Cerebellar cortex (tissue), 1 donor: ENCODE measurements at places on chromosomes 3 and 15.
A peak's percentile ranks its signal among the peaks of the same experiment; 100 is the strongest.

DNA sequence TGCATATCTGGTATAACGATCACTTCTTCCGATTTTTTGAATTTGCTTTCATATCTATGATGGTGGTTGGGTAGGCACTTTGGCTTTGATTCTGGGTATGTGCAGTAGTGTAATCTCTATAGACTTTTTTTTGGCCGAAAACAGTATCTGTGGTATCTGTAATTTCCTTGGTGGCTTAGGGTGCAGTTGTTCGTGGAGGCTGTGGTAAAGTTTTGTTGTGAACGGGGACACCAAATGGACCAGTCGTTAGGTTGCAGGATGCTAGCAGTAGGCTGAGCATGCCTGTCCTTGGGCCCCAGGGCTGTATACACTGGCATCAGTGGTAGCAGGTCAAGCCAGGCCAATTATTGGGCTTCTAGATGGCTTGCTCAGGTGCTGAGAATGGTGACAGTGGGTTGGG, 55.2 kb downstream of the CCDC66 start:
- no peak for DNase-seq

- DNase-seq, result no peak
Measured at GRCh38 chr3:31754575-31755278, 222.0 kb downstream of the STT3B start.

- no peak for DNase-seq
Measured at GRCh38 chr3:192207239-192207638, 520.1 kb downstream of the FGF12 start.

GRCh38 chr15:101660005-101660404, 7.8 kb upstream of the TM2D3 start:
- no peak for DNase-seq

GRCh38 chr3:177447938-177448337, 250.7 kb upstream of the TBL1XR1 start:
- DNase-seq, result no peak

GRCh38 chr3:141594357-141594756, 107.5 kb downstream of the RASA2 start:
- no peak for DNase-seq

GRCh38 chr3:182133752-182134151, 422.0 kb downstream of the SOX2 start:
- no peak for DNase-seq

DNA sequence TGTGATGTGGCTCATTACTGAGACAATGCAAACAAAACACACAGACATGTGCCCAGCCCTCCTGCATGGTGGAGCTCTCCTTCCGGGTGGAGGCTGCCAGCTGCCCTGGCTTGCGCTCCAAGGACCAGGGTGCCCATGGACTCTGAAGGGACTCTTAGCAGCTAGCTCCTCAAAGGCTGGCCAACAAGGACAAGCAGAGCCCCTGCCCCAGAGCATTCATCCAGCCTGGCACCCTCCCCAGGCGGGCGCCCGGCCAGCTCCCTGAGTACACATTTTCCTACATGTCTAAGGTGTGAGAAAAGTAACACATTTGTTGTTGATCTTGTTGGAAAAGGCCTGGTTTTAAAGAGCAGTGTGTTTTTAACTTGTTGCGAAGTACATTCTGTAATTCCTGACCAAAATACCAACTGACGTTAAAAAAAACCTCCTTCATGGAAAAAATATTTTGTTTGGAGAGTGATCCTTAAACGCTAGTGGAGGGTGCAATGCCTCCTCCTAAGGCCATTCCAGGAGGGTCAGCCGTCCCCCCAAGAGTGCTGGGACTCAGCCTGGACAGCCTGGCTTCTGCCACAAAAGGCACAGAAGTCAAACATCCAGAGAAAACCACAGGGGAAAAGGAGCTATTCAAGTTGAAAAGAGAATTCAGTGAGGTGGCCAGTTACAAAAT, 86.9 kb downstream of the KLF15 start:
- DNase-seq, result no peak

DNA sequence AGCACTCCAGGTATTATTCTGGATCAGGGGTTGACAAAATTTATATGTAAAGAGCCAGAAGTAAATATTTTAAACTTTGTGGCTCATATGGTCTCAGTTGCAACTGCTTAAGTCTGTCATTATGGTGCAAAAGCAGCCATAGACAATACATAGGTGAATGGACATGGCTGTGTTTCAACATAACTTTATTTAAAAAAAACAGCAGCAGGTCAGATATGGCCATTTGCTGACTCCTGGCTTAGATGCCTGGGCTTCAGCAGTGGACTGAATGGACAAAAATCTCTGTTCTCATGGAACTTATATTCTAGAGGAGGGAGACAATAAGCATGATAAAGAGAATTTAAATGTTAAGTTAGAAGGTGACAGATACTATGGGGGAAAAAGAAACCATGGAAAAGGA, 11.7 kb upstream of the FYCO1 start:
- no peak for DNase-seq

- no peak for DNase-seq
Measured at GRCh38 chr3:191775451-191776233, 314.7 kb downstream of the PYDC2 start.

- DNase-seq, result no peak
Measured at GRCh38 chr15:41866263-41866703, 27.6 kb downstream of the SPTBN5 start.

DNA sequence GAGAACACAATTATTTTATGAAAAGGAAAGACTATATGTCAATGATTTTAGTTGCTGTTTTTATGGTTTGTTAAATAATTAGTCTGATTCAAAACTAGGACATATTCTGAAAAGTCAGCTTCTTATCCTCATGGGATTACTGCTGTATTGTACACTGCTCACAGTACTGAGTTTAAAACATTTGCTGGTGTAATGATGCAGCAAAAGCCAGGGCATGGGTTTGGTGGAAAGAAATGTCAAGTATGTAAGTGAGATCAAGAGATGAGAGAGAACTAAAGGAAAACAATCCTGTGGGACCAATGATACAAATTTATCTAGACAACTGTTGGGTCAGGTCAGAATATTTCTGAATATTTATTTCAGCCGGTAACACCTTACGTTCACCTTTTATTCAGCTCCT, 210.1 kb upstream of the ARHGEF26 start:
- DNase-seq, result no peak

DNA sequence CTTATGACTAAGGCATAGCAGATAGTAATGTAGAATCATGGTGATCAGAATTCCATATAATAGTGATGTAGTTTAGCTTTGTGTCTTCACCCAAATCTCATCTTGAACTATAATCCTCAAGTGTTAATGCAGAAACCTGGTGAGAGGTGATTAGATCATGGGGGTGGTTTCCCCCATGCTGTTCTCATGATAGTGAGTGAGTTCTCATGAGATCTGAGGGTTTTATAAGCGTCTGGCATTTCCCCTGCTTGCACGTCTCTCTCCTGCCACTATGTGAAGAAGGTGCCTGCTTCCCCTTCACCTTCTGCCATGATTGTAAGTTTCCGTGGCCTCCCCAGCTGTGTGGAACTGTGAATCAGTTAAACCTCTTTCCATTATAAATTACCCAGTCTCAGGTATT, 138.7 kb upstream of the CBLB start:
- DNase-seq, result no peak

DNA sequence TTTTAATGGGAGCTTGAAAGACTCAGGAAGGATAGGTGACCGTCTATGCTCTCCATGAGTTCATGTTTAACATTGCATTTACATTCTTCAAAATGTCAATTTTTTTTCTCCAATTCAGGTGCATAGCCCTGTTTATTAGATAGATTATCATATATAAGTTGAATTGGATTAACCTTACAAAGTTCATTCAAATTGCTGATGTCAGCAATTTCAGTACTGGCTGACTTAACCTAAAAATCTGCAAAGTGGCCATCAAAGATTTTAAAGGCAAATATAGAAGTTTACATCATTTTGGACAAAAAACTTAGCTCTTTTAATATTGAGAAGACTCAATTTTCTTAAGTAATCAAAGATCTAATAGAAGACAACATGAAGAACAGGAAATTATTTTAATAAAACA, 57.8 kb downstream of the MINDY4B start:
- no peak for DNase-seq

GRCh38 chr15:68730976-68731897, 89.5 kb downstream of the ANP32A start:
- peak; percentile 6 for DNase-seq

GRCh38 chr3:8895829-8896228, 67.4 kb downstream of the RAD18 start:
- no peak for DNase-seq

- peak; percentile 29 for DNase-seq
Measured at GRCh38 chr3:120072867-120073525, 21.3 kb downstream of the GSK3B start.

GRCh38 chr15:79595995-79596622, 164.0 kb downstream of the MINAR1 start:
- peak; percentile 82 for DNase-seq

DNA sequence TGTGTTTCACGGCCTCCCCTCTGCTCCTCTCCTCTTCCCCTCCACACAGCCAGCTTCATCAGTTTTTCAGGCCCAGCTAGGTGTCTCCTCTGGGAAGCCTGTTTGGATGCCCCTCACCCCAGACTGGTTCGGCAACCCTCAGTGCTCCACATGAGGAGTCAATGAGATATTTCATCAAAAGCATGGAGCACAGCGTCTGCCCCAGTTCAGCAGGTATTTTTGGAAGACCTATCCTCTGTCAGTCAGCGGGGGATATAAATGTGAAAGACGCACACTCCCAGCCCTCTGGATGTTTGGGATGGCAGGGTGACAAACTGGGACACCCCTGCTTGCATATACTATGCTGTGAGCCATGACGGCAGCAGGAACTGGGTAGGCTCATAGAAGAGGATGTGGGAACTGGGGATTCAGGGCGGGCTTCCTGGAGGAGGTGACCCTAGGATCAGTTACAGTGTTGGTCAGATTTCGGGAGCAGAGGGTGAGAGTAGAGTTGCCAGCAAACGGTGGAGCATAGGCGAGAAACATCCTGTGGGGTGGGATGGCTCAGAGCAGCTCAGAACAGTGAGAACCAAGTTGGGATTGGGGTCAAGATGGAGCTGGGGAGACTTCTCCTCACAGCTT, 42.9 kb downstream of the PXYLP1 start:
- DNase-seq, result no peak

DNA sequence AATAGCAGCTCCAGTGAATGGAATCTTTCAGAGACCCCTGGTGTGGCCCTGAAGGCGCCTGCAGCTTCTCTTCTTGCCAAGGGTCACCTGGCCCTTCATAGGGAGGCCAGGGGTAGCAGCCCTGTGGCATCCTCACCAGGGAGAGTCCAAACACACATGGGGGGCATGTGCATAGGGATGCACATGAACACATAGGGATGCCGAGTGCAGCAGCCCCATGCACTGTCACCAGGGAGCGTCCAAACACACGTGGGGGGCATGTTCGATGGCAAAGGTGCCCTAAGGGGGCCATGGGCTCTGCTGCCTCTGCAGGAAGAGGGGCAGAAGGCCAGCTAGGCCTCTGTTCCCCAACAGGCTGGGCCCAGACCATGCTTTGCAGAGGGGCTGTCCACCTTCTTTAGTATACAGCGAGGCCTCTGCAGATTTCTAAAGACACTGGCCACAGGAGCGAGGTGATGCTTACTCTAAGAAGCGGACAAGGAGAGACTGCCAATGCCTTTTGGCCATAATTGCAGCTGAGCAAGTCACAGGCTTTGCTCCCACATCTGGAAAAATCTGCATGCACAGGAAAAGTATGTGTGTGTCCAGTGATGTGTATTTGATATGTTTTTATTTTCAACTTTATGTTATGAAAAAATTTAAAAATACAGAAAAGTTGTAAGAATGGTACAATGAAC, 21.0 kb downstream of the ANAPC13 start:
- DNase-seq, result peak; percentile 31

GRCh38 chr15:75694241-75695182, 18.1 kb downstream of the CSPG4 start:
- peak; percentile 81 for DNase-seq

DNA sequence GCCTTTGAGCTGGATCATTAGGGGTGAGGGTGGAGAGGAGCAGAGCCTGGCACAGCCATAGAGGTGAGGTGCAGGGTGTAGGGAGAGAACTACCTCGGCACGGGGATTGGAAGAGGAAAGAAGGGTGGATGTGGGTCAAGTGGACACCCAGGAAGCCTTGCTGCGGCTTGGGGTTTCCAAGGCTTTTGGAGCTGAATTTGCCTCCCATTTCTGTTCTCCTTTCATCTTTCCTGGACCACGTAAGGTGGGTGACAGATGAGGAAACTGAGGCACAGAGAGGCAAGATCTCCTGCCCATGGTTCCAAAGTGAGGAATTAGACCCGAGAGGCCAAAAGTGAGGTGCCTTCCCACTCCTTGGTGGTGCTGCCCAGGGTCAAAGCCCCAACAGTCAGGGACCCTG, 35.4 kb upstream of the SFMBT1 start:
- DNase-seq, result no peak

DNA sequence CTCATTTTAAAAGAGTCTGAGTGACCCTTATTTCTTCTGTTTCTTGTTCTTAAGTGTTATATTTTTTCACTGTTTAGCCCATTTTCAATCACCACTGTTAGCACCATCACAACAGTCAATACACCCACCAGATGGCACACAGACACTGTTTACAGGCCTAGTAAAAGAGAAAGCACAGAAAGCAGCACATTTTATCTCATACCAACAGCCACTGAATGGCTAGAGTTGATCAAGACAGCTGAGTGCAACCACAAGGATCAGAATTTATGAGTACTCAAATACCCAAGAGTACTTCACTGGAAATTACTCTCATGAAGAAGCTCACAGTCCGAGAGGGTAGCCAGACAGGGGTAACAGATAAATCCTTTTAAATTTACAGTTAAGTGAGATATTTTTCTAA, 127.0 kb downstream of the TFDP2 start:
- DNase-seq, result no peak

GRCh38 chr15:40543631-40544294, 21.1 kb downstream of the CCDC32 start:
- no peak for DNase-seq

DNA sequence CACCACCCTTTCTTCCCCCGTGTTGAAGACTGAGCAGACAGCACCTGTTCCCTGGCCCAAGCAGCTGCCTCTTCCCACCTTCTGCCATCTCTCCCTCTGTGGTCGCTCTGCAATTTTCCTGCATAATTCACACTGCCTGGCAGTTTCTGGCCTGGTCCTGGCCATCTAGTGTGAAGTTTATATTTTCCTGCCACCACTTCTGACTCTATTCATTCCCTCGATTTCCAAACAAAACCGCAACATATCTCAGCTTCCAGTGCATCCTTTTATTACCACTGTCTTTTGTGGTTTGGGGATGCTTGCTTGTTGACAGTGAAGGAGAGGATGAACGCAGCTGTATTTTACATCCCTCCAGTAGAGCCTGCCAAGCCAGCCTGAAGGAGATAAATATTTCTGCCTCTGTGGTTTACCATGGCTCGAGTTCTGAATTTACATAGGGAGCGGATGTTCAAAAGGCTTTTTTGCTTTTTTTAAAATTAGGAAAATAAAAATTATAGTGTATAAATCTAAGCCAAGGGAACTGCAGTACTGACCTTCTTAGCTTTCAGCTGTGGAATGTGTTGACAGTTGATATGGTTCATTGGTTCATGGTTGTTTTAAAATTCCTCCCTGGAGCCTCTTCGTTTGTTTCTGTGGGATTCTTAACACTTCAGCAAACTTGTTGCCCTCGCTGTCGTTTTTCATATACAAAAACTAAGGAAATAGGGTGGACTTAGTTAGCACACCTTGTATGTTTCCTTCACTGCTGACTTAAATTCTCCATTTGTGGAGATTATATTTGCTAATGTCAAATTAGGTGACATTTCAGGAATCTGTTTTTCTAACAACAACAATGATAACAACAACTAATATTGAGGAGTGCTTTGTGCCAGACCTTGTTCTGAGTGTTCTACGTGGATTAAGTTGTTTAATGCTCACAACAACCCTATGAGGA, 250.5 kb downstream of the ADAMTSL3 start:
- peak; percentile 19 for DNase-seq

- DNase-seq, result no peak
Measured at GRCh38 chr15:77035584-77035983, 35.3 kb downstream of the TSPAN3 start.
